ENCODE measurements at places on chromosomes 12 and 14.

GRCh38 chr12:2061402-2061801 is 8.6 kb downstream of the CACNA1C start:
- DNase-seq = no peak

- DNase-seq = no peak
Observed at GRCh38 chr14:93430315-93431035, at the start of gene UNC79. TSS of gene UNC79 (plus strand) at chr14:93430939. CDS start at chr14:93431030, 91 bp downstream.

GRCh38 chr12:110281549-110282299 is 677 bp downstream of the ATP2A2 start:
- peak; percentile 14 for DNase-seq

DNA sequence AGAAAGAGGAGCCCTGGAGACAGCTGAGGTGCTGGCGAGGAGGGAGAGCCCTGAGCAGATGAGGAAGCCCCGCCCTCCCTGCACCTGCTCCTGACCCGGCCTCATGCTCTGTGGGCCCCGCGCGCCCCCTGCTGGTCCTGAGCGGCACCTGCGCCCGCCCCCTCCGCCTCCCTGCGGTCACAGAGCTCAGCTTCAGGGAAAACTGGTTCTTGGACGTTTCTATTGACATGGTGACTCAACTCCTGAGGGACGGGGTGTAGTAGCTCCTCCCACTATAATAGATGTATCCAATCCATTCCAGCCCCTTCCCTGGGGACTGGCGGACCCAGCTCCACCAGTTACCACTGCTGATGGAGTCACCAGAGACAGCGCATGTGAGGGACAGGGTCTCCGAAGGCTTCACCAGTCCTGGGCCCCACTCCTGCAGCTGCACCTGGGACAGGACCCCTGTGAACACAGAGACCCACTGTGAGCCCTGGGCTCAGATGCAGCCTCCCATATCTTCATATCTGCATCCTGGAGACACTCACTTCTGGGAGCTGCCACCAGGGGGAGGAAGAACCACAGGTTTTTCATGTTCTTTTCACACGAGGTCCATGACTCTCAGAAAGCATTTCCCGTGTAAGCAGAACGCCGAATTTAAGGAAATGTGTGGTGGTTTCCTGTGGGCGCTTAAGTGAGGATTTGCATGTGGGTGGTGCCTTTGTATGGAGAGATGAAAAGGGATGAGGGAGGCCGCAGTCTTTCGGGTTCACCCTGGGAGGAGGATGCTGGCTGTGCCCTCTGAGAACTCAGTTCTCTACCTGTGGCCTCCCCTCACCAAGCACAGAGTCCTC is 1346.4 kb downstream of the TMEM121 start:
- peak; percentile 71 for DNase-seq

DNA sequence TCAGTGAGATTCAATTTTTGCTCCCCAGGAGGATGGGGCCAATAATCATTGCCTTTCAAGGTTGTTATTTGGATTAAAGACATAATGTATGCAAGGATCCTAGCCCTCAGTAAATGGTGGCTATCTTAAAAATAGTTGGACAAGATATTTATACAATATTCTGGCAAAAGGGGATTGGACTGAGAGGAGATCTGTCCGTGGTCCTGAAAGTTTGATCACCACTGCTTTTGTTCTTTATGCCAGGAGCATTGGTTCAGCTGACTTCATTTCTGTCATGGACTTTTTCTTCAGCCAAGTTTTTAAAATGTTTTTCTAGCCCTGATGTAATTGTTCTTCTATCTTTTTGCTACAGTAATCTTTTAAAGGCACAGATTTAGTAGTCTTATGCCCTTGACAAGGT is 70.2 kb upstream of the TCL1A start:
- DNase-seq = no peak

DNA sequence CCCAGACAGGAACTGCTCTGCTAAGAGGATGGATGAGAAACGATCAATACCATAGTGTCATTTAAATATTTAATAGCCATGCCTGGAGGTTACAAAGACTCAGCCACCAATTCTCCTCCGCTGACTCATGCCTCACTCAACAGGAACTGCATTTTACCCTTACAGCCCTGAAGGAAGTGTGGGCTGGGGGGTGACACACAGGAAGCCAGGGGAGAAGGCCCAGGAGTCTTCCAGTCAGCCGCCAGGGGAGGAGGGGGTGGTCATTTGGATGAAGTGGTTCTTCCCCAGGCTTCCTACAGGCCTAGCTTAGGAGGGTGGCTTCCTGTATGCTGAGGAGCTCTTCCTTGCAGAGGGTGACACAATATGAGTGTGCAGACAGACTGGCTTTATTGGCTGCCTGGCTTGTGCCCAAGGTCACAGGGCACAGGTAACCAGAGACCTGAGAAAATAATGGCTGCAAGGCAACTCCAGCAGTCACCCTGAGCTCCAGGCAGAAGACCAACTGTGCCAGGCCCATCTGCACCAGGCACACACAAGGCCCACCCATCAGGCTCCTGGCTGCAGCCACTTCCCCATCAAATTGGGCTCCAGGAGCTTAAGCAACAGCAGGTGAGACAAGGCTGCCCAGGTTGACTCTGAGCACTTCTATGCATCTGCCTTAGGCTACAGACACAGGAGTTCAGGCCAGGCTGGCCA is 30.6 kb upstream of the RPLP0 start:
- DNase-seq = peak; percentile 57

- DNase-seq = no peak
Observed at GRCh38 chr12:130568501-130568900, 147.6 kb downstream of the RIMBP2 start.

DNA sequence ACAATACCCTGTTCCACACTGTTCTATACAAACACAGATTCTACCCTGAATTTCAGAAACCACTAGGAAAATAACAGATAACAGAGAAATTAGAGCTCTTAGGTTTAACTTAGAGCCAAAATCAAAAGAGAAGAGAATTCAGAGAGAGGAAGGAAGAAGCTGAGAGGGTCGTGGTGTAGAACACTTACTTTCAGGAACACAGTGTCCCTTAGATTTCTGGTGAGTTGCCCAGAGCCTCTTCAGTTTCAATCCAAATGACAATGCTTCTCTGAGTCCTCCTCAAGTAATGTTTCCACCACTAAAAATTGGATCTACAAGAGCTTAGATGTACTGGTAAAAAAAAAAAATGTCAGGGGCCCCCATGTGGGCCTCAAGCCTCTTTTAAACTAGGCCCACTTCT is 2.6 kb downstream of the YAF2 start:
- DNase-seq = no peak

DNA sequence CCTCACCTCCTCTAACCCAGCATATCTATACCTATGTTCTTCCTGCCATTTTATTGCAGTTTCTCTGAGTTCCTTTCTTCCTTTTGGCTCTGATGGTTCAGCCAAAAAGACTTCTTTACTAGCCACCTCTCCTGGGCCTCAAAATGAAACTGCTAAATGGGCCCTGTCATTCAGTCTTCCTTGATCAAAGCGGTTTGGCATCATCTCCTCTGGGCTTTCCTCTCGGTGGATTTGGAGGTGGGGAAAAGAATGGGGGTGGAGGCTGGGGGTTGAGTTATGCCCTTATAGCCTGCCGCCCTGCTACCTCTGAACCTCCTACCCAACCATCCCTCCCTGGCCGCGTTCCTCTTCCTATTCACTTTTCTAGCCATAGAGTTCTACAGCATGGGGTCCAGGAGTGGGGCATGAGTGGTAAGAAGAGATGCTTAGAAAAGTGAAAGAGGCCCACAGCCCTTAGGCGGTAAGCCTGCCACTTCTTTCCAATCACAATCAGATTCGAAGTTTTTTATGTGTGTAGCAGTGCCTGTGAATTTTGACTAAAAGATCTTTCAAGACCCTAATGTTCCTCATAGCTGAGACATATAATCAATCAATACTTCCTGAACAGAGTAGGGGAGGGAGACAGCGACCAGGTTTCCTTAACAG is 2.5 kb downstream of the AJUBA start:
- no peak for DNase-seq

GRCh38 chr14:90454041-90455000 is 57.5 kb downstream of the CALM1 start:
- no peak for DNase-seq

GRCh38 chr14:75649337-75649736 is 11.3 kb downstream of the ERG28 start:
- no peak for DNase-seq

- DNase-seq = no peak
Observed at GRCh38 chr14:99282261-99283050, 10.5 kb upstream of the BCL11B start.

- DNase-seq = no peak
Observed at GRCh38 chr14:102853648-102854047, 68.8 kb upstream of the AMN start.

DNA sequence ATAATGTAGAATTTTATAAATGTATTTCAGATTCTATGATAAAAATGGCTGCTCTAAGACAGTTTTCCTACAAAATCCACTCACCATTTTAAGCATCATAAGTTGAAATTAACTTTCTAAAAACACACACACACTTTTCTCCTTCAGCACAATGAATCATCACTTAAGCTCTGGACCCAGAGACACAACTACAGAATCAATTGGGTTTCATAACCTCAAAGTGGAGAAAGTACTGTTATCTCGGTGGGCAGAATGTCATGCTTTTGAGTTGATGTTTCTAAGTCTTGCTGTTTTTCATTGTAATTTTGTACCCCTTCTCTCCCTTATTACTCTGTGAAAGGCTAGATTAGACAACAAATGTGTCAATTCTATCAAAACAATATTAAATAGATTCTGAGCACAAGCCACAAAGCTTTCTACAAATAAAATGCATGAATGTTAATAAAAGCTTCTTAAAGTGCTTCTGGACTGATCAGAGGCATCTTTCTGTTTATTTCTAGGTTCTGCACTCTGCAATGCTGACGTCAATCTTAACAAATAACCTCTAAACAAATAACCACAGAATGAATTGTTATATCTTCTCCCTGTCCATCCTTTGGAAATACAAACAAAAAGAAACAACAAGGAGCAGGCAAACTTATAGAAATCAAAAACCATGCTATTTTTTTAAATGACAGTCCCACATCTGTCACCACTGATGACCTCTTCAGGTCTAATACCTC is 8.2 kb downstream of the IPO8 start:
- no peak for DNase-seq

GRCh38 chr14:56202256-56202655 is 84.0 kb downstream of the PELI2 start:
- DNase-seq = no peak

DNA sequence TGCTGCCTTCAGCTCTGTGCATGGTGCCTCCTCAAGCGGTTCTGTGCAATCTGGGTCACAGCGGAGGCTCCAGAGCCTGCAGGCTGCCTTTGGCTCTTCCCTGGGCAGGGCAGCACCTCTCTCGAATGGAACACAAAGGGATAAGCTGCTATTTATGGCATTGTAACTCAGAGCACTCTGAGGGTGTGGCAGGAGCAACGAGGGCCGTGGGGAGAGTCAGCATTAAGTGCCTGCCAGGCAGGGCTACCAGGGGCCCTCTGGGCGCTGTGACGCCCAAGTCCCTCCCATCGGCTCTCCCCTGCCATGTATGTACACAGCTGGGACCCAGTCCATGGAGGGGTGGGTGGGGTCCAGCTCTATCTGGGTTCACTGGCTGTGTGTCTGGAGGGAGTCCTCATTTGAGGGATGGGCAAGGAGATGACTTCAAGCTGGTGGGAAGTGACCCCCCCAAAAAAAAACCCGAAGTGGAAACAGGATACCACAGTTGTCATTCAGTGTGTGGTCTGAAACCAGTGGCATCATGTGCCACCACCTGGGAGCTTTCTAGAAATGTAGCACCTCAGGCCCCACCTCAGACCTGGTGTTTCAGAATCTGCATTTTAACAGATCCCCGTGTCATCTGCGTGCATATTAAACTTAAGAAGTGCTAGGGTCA is 44.0 kb upstream of the OAS1 start:
- no peak for DNase-seq

DNA sequence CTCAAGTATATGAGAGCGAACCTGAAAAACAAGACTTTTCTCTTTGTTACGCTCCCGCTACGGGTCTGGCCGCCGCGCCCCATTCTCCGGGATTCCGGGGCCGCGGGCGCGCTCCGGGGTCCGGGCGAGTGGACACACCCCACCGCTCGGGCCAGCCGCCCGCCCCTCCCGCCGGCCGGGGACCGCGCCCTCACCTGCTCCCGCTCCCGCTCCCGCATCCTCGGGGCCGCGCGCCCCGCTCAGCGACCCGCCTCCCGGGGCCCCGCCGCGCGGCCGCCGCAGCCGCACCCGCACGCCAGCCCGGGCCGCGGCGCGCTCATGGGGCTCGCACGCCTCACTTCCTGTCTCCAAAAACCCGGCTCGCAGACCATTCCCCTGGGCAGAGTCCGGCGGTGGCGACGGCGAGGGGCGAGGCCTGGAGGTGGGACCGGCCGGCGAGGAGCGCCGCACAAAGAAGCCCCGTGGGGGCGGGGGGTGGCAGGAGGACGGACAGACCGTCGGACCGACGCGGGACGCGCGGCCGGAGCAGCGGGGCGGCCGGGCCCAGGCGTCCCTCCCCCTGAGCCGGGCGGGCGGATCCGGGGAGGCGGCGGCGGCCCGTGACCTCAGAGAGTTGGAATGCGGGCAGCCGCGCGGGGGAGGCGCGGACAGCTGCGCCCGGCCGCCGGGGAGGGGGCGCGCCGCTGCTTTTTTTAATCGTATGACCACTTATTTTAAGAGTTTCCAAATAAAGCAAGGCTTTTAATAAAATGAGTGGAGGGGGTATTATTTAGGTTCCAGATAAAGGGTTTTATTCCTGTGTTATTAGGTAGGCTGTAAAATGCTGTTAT is at the start of gene PTPN21:
TSS of gene PTPN21 (minus strand) at position 551 of the 830 bp plus-strand sequence. CDS start 4,590 bp downstream, outside the sequence.
- DNase-seq = no peak

GRCh38 chr12:97016163-97016562 is 109.1 kb downstream of the NEDD1 start:
- no peak for DNase-seq

- no peak for DNase-seq
Observed at GRCh38 chr14:31476131-31476866, 11.5 kb downstream of the GPR33 start.

GRCh38 chr12:127162902-127163301 is 1104.1 kb upstream of the TMEM132C start:
- no peak for DNase-seq

- DNase-seq = no peak
Observed at GRCh38 chr12:109589240-109589590, 15.6 kb downstream of the MVK start.

- DNase-seq = no peak
Observed at GRCh38 chr12:116040402-116040801, 237.1 kb downstream of the MED13L start.

DNA sequence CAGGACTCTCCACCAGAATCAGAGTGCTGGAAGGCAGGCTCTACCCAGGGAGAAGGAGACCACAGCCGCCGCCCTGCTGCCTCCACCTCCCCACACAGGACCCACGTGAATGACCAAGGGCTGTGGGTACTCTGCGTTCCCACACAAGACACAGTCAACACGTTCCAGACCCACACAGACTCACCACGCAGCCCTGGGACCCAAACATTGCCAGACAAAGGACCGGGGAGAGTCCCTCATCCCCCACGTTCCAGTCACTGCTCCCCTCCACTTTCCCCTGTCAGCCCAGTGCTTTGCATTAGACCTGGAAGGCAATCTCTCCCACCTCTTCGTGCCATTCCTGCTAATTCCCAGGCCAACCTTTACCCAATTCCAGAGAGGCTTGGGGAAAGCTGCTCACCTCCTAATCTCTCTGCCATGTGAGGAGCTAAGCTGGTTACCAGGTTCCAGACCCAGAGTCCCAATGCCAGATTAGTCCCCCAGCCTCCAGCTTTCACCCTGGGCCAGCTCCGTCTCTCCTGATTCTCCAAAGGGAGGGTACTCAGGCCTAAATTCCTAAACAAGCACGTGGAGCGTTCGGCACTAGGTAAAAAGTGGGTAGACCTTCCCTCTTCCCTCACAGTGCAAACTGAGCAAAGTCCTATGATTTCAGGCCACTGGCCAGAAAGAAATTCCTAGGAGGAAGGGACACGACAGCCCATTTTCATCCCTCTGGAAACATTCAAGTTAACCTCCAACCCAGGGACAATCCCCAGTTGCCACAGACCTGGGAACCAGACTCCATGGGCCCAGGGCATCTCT is 4.9 kb downstream of the SLC6A13 start:
- no peak for DNase-seq
